Muscle of back (tissue), 13 donors: ENCODE measurements at places on chromosomes 7 and 10. TPM values are rescaled to one million over a fixed set of nuclear protein-coding genes. Genes with fewer than 3 reads are reported as not detected.

ERVW-1 gene
- 1.6 TPM for polyA plus RNA-seq

TMEM209 gene
- polyA plus RNA-seq, result 8.2 TPM

ARHGAP21 gene
- polyA plus RNA-seq, result 66.2 TPM

GRB10 gene
- 27.6 TPM for polyA plus RNA-seq

COL13A1 gene
- 10.3 TPM for polyA plus RNA-seq

TAC1 gene
- polyA plus RNA-seq, result 0.23 TPM

RPA3 gene
- polyA plus RNA-seq, result 33.2 TPM

DRGX gene
- polyA plus RNA-seq, result 0.26 TPM

PRRT4 gene
- polyA plus RNA-seq, result 24.4 TPM

RBM33 gene
- polyA plus RNA-seq, result 30.6 TPM

MRLN gene
- polyA plus RNA-seq, result 194 TPM

DNA sequence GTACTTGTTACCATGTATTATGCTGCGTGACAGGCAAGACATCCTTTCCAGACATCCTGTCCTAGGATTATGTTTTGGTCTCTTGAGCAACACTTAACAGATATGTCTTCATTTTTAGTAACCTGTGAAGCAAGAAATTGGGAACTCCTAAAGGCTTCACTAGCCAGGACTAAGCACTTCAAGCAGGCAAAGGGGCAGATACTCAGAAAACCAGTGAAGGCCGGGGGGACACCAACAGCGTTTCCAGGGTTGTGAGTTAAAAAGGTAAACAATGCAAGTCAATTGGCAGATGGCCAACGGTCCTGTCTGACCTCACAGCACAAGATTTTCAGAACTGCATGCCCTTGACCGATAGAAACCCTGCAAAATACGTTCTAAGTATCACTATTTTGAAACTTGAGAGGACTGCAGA is 77.6 kb upstream of the SFMBT2 start:
- peak; percentile 73 for DNase-seq

GRCh38 chr10:78210548-78210947 is 176.9 kb downstream of the RPS24 start:
- DNase-seq, result no peak

GRCh38 chr7:2128601-2129322 is 104.0 kb downstream of the MAD1L1 start:
- DNase-seq, result no peak

GRCh38 chr10:74823791-74824183 is 2.6 kb upstream of the KAT6B start:
- no peak for DNase-seq

- DNase-seq, result no peak
Observed at GRCh38 chr10:76905251-76905650, 732.4 kb downstream of the KCNMA1 start.

- peak; percentile 4 for DNase-seq
Observed at GRCh38 chr10:100148353-100149211, 37.2 kb downstream of the ERLIN1 start.

GRCh38 chr7:130329681-130330080 is 14.9 kb upstream of the CPA5 start:
- DNase-seq, result no peak

DNA sequence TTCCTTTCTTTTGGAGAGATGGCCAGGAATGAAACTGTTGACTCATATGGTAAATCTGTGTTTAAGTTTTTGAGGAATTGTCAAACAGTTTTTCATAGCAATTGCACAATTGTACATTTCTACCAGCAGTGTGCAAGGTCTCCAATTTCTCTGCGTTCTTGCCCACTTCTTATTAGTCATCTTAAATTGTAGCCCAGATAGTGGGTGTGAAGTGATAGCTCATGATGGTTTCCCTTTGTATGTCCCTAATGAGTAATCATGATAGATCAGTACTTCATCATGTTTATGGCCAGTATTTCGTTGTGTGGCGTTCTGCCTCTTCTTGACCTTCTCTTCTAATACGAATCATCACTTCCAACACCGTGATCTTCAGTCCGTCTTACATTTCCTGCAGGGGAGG is 136.3 kb downstream of the DOCK1 start:
- no peak for DNase-seq

DNA sequence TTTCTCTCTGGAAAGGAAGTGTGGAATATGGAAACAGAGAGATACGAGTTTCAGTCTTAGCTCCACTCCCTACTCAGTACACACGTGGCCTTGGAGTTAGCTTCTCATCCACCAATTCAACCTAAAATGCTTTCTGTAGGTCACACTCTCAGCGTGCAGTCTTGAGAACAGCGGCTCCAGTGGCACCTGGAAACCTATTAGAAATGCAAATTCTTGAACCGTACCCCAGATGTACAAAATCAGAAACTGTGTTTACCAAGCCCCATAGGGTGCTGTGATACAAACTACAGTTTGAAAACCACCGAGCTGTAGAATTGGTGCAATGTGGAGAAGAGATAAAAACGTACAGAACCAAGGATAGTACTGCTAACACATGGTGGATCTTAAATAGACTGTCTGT is 91.1 kb upstream of the SP4 start:
- no peak for DNase-seq

- DNase-seq, result no peak
Observed at GRCh38 chr7:12249706-12250105, 38.6 kb downstream of the TMEM106B start.

DNA sequence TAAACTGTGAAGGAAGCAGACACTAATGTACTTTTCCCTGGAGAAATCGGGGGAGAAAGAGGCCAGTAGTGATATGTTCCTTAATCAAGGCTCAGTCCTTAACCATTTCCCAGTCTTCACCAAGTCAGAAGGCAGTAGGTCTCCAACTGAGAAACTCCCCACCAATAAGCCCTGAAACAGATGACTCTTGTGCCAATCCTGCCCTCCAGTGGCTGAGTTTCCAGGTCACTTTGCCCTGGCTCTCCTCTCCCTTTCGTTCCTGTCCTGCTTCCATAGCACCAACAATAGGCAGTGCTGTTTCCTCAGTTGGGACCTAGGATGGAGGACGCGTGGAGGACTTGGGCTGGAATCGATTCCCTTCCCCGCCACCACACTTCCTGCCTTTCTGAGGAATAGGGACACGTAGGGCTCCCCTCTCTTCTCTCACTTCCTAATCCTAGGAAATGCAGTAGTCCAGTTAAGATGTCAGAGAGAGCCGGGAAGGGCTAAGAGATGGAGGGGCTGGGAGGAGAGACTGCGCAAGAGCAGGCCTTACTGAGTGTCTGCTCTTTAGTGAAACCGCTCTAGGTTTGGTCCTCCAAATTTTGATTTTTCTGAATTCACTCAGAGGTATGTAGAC is 23.4 kb downstream of the ATOH7 start:
- peak; percentile 27 for DNase-seq

GRCh38 chr7:157612009-157612663 is 275.3 kb downstream of the DNAJB6 start:
- no peak for DNase-seq

- DNase-seq, result no peak
Observed at GRCh38 chr10:69633673-69634635, 3.9 kb downstream of the FAM241B start.

DNA sequence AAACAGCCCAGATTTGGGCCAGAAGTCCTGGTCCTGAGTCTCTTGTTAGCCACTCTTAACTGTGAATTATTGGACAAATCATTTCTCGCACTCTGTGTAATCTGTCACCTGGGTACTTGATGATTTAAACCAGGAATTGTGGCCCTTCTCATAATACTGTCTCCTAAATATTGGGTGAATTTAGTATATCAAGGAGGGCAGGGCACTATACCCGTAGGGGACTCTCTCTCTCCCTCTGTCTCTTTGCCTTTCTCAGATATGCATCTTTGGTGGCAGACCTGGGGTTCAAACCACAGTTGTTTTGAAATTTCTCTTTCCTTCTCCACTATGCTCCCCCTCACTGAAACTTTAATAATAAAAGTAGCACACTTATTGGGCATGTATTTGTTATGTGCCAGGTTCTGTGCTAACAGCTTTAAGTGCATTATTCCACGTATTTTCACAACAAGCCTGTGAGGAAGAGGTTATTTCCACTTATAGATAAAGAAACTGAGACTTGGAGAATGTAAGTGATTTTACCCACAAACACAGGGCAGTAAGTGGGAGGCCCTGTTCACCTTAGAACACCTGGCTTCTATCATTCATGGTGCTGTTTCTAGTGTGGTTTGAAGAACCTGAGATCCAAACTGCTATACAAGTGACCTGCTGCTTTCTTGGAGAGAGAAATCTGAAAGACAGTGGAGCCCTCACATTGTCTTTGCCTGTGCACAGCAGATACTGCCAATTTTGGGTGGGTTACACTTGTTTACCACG is 11.8 kb downstream of the FAS start:
- DNase-seq, result no peak

DNA sequence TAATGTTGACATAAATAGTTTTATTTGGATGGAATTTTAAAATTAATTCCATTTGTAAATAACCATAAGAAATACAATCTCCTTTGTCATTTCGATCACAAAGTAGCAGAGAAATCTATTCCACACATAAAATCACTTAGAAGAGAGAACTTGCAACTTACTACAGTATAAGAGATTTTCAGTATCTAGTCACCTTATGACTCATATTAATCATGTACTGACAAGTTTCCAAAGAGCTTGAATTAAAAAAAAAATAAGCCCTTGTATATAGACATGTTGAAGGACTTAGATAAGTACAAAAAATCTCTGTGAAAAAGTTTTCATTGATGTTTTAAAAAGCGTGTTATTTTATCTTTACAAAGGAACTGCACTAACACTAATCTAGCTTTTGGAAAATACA is 207.1 kb upstream of the ETV1 start:
- no peak for DNase-seq

DNA sequence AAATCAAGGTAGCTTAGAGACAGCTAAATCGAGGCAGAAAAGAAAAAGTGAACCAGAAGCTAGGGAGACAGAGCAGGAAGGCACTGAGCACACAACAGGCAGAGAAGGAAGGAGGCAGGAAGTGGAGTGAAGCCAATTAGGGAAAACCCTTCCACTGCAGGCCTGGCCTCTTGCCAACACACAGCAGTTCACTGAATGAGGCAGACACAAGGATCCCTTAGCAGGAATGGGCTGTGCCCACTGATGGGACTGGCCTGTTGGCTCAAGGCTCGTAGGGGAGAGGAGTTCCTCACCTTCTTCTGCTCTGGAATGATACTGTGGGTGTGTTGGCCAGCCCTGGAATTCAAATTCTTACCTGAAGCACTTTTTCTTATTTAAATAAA is 220.3 kb upstream of the STK17A start:
- peak; percentile 6 for DNase-seq

DNA sequence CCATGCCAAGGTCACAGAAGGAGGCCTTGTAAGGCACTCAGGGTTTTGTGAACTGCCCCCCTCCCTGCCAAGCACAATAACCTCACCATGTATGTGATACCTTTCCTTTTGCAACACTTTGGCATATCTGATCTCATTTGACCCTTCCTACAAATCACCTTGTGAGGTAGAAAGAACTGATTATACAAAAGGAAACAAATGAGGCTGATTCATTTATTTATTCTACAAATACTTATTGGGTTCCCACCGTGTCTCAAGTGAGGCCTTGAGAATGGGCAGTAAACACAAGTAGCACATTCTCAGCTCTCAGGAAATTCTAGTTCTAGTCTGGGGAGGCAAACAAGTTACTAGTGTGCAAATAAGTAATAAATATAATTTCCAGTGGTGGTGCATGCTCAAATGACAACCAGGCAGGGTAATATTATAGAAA is 19.6 kb downstream of the PLCE1 start:
- no peak for DNase-seq

DNA sequence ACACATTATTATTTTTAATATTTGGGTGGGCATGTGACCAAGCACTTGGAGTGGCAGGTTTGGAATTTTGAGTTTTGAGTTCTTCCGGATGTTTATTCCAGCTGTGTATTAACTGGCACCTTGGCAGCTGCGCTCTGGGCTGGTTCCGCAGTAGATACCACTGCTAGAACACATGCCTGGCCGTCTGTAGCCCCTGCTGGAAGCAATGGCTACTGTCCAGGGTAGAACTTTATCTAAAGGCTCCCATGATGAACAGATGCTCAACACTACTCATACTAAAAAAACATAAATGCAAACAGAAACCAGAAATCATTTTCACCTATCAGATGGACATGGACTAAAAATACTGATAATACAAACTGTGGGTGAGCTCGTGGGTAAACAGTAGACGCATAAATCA is 19.4 kb upstream of the SH3PXD2A start:
- DNase-seq, result no peak

GRCh38 chr10:122190176-122190943 is 80.7 kb upstream of the BTBD16 start:
- DNase-seq, result no peak
